ENCODE measurements at places on chromosomes 2 and 18.

DNA sequence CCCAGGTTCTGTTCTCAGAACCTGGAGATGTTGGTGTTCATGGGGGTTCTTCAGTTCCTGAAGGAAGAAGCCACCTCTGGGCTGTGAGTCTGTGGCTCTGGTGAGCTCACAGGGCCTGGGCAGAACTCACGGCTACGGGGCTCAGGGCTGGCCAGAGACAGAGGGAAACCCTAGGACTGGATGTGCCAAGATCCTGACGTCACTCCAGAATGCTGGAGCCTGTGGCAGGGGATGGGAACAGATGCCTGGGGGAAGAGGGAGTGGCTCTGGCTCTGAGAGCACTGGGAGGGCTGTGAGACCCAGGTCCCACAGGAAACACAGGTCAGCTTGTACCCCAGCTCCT lies at the start of gene OTOF:
TSS of gene OTOF (minus strand) at position 214 of the 343 bp plus-strand sequence.
- no peak for DNase-seq

DNA sequence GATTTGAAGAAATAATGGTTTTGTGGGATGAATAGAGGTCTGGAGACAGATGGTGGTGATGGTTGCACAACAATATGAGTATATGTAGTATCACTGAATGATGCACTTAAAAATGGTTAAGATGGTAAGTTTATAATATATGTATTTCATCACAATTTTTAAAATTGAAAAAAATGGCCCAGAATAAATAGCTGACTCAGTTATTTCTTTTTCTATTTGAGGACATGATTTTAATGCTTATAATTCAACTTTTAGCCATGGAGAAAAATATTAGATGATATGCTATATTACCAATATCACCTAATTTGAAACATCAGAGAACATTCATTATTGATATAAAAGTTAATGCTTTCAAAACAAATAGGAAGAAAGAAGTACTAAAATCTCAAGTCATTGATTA lies 339.8 kb upstream of the LINC00305 start:
- no peak for DNase-seq

DNA sequence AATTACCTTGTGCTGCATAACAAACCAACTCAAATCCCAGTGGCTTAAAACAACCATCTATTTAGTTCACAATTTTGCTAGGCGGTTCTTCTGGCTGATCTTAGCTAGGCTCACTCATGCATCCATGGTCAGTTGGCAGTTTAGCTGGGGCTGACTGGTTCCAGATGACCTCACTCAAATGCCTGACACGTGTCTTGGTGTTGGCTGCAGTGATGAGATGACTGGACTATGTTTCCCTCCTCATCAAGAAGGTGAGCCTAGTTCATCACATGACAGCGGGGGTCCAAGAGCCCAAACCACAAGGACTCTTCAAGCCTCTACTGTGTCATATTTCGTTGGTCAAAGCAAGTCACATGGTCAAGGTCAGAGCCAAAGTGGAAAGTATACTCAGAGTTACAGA lies 42.7 kb upstream of the ACTR3 start:
- DNase-seq, result no peak

GRCh38 chr2:34627003-34627402 lies 1027.9 kb upstream of the FAM98A start:
- no peak for DNase-seq

GRCh38 chr2:136452528-136452927 lies 312.8 kb upstream of the THSD7B start:
- DNase-seq, result no peak

DNA sequence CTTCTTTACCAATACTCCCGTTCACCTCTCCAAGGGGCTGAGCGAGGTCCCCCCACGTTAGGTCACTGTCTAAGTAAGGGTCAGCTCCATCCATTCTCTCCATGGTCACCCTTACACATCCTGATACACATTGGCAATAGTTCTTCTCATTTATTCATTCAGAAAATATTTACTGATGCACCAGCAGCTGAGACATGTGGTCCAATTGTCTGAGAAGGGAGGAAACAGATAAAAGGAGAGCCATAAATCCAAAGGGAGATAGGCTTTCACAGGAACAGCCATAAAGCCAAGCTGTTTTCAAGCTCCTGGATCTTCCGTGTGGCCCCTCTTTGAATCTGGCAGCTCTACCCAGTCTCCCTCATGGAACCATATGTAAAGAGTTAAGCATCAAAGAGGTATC lies 121.2 kb downstream of the TXNL1 start:
- no peak for DNase-seq

- DNase-seq, result no peak
Measured at GRCh38 chr18:33836564-33836963, 258.5 kb downstream of the ASXL3 start.

DNA sequence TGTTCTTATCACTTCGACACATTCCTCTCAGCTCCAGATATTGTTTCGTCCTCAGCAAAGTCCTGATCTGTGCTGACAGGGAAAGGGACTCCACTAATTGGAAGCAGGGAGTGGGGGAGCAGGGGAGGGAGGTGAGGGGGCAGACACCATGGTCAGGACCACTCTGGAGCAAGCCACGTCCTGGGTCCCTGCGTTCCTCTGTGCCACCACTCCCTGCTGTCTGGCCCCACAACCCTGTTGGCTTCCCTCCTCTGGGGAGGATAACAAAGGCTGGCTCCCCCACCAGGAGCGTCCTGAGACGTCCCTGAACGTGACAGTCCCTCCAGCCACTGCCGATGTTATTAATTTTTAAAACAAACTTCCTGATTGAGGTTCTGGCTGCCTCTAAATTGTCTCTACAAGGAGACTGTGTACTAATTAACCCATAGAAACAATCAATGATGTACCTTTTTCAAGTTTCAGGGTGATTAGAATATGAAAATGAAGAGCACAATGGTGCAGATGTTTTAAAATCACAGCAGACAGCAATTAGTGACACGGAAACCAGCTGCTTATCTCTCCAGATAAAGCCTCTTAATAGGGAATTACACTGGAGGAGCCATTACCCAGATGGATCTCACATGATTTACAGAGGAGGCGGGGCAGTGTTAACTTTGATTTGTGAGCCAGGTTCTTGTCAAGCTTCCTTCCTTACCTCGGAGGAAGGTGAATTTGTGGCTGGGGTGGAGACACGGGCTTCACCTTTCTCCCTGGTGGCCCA lies 257.5 kb downstream of the SETBP1 start:
- no peak for DNase-seq

- DNase-seq, result no peak
Measured at GRCh38 chr2:151567006-151567405, 157.3 kb downstream of the RIF1 start.

- no peak for DNase-seq
Measured at GRCh38 chr2:186605041-186605440, 15.2 kb downstream of the ITGAV start.

DNA sequence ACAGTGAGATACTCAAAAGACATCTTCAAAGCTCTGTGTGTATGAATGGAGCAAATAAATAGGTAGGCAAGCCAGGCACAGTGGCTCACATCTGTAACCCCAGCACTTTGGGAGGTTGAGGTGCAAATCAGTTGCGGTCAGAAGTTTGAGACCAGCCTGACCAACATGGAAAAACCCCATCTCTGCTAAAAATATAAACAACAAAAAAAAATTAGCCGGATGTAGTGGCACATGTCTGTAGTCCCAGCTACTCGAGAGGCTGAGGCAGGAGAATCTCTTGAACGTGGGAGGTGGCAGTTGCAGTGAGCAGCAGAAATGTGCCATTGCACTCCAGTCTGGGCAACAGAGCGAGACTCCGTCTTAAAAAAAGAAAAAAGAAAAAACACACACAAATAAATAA lies 945.1 kb upstream of the PIK3C3 start:
- no peak for DNase-seq

- no peak for DNase-seq
Measured at GRCh38 chr2:163453920-163454319, 281.9 kb downstream of the FIGN start.

DNA sequence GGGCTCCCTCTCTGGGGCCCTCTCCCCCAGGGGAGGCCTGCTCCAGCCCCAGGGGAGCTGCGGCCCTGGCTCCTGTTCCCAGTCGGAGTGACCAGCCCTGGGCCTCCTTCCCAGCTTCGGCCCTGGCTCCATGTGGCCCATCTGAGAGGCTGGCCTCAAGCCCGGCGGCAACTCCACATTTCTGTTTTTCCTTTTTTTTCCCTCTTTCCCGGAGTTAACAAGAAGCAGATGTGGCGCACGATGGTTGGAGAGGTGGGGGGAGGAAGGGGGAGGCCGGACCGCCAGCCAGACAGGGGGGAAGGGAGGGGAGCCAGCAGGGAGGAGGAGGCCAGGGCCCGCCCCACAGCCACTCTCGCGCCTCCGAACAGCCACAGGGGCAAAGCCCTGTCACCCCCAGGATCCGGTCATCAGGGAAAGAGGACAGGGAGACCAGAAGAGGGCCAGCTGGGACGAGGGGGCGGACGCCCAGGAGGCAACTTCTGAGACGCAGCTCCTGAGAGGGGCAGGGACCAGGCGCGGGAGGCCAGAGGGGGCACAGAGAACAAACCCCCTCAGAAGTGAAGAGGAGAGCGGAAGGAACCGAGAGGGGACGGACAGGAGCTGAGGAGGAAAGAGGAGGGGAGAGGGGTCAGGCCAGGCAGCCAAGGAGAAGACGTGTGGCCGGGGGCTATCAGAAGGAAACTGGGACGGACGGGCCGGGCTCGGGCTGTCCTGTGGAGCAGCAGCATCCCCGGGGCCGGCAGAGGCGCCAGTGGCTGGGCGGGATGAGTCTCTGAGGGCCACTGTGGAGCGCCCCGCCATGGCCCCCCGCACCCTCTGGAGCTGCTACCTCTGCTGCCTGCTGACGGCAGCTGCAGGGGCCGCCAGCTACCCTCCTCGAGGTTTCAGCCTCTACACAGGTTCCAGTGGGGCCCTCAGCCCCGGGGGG lies at the start of gene EMILIN1:
TSS of gene EMILIN1 (plus strand) at position 349 of the 928 bp plus-strand sequence. CDS start at position 800, 451 bp downstream.
- no peak for DNase-seq

DNA sequence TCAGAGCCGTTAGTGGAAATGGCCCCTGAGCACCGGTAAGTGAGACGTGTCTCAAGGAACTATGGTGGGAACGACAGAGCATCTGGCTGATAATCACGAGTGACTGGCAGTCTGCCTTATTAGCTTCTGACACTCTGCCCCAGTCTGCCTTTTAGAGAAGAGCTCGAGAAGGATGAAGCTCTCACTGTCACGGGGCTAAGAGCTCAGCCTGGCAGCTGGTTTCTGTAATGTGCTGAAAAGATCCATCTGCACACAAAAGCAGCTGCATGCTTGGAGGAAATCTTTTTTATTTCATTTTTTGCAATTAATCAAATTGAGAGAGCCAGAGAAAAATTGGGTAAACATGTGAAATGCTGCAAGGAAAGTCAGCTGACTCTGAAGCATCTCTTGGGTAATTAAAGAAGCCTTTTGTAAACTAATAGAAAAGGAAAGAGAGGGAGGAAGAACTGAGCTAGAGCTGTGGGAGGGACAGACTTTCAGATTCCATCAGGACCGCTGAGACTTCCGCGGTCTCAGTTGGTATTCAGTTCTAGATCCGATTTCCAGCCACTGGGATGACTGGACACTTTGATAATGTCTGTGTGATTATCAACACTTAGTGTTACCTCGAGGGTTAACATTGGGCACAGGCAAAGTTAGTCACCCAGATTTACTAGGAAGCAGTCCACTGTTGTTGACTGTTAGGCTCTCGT lies 24.4 kb downstream of the MBP start:
- DNase-seq, result no peak

- no peak for DNase-seq
Measured at GRCh38 chr2:52852006-52852405, 915.6 kb upstream of the CHAC2 start.

GRCh38 chr18:56532176-56532840 lies 106.1 kb downstream of the TXNL1 start:
- DNase-seq, result no peak

Data from stimulated activated CD8-positive, alpha-beta memory T cell treated with anti-CD3 and anti-CD28 coated beads, Interleukin-2, amount 100 ng/mL, for 1 hour (primary cell).